ENCODE measurements at places on chromosomes 13 and 19.
A peak's percentile ranks its signal among the peaks of the same experiment; 100 is the strongest.

- peak; percentile 92 for DNase-seq
Measured at GRCh38 chr13:45695198-45695730, 6.9 kb upstream of the CBY2 start.

GRCh38 chr19:18014197-18014596, 6.2 kb downstream of the ARRDC2 start:
- no peak for DNase-seq

DNA sequence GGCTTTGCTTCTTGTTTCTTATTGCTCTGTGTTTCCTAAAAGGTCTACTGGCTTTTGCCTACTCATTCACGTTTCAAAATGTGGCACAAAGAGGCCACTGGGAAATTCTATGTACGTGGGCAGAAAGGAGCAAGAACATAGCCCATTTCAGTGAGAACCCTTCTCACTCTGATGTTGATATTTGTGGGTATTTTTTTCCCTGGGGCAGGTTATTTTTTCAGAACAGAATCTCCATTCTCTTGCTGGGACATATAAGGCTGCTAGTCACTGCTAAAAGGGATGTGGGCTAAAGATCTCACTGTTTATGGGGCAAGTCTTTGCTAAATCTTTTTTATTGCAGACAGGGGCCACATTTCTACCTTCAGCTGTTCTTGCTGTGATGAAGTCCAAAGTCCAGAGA, 27.1 kb downstream of the EDNRB start:
- peak; percentile 57 for DNase-seq

- DNase-seq = no peak
Measured at GRCh38 chr13:108332791-108333190, 63.3 kb downstream of the TNFSF13B start.

DNA sequence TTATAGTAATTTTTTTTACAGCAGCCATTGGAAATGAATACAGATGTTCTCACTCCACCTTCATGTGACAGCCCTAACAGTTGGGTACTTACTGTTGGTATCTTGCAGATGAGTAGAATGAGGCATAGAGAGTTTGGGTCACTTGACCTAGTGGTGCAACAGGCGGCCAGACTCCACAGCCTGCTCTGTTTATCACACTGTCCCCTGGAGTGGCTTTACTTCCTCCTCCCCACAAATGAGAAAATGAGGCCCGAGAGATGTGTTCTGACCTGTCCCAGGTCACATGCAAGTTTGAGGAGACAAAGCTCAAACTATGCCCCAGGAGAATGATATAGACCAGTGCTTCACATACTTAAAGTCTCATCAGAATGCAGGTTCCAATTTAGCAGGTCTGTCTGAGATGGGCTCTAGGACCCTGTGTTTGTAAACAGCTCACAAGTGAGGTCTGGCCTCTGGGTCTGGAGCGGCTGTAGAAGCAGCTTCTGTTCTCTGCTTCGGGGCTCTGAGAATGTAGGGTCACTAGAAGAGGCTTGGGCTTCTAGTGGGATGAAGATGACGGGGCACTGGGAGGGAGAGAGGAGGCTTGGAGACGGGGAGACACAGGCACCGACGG, 37.4 kb upstream of the RCBTB2 start:
- peak; percentile 81 for DNase-seq

DNA sequence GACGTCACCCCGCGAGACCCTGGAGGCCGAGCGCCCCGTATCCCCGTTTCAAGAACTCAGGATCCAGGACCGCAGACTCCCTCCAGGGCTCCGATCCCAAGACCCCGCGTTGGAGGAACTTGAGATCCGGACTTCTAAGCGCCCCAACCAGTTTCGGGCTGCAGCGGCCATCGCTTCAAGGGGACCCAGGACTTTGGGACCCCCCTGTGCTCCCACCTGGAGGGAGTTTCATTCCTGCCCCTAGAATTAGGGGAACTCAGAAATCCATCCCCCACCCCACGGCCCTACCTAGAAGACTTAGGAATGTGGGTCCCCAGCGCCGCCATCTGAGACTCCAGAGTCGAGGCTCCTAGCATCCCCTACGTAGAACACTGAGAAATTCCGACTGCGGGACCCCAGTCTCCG, 400 bp downstream of the PLEKHG2 start:
- no peak for DNase-seq

- DNase-seq = no peak
Measured at GRCh38 chr13:90032841-90033493, 1314.5 kb upstream of the MIR17HG start.

- peak; percentile 58 for DNase-seq
Measured at GRCh38 chr13:97004096-97004876, 10.0 kb upstream of the OXGR1 start.

- DNase-seq = peak; percentile 33
Measured at GRCh38 chr19:44142059-44142433, 692 bp downstream of the ZNF234 start.

DNA sequence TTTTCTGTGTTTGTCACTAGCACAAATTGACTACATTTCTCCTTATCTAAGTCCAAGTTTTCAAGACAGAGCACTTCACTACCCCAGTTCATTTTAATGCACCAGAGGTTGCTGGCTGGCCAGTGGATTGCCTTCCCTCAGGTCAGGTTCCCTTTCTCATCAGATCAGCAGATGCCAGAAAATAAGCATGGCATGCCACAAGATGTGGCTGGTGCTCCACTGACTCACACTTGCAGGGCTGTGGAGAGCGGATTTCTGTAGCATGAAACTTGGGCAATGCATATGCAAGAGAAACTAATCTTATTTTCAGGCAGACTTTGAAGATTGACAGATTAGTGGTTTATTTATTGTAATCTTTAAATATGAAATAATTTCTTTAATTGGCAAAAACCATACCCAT, 79.5 kb downstream of the RUBCNL start:
- DNase-seq = peak; percentile 80

DNA sequence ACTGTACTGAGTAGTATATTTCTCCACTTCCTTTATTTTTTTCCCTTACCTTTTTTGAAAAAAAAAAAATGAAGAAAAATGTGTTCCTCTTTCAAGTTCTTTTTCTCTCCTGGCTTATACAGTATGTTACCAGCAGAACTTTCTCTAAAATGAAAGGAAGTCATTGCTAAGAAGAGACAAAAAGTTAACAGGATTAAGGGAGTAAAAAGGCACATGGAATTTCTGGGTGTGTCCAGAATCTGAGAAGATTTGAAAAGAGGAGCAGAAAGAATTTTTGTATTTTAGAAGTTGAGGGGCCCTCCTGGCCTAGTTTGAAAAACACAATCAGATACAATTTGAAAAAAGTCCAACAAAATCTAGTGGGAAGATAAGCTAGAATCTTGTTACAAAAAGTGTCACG, 21.0 kb upstream of the TRIM13 start:
- DNase-seq = no peak

DNA sequence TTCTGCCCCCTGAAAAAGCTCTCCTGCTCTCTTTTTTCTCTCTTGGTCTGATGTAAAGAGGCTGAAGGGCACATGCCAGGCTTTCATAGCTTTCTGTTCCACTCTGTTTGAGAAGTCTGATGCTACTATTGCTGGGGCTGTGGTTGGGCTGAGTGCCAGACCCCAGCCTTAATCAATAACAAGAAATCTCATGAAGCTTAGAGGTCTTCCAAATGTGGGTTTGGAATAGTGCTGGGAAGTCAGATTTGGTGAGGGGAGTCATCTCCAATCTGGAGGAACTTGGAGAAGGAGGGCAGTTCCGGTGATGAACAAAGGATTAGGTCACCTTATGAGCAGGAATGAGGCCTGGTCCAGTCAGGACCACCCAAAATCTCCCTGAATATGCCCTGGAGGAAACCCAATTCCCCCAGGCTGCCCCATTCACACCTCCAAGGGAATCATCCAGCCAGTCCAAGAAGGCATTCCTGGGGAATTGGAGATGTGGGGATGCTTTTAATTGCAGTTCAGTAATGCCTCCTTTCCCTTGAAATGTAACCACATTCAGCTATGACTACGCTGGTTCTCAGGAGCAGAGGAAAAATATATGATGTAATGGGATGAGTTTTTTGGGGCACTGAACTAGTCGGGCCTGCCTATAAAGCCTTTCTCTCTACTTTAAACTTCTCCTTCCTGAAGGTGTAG, 102.0 kb downstream of the STARD13 start:
- DNase-seq = no peak

GRCh38 chr19:13350759-13351158, 155.5 kb downstream of the CACNA1A start:
- no peak for DNase-seq

DNA sequence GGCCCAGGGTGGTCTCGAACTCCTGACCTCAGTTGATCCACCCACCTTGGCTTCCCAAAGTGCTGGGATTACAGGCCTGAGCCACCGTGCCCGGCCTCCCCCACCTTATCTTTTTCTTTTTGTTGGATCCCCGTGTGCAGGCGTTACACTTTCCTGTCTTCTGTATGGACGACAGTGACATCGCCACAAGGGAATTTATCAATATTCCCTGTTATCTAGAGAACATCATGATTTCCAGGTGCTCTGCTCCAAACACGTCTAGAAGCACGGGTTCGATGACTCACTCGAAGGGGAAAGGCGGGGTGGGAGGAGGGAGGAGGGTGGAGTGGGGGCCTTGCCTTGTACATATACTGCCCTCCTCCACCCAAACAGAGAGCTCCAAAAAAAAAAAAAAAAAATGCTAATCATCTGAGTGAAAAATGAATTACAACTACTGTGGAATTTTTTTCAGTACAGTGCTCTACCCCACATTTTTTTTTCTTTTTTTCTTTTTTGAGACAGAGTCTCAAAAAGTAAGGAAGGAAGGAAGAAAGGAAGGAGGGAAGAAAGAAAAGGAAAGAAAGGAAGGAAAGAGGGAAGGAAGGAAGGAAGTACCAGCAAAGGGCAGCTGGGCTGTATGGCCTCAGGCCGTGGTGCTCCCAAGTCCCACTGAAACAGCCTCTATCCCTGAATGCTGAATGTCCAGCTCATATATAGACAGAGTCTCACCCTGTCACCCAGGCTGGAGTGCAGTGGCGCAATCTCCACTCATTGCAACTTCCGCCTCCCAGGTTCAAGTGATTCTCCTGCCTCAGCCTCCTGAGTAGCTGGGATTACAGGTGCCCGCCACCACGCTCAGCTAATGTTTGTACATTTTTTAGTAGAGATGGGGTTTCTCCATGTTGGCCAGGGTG, 36.8 kb downstream of the INSR start:
- no peak for DNase-seq

- DNase-seq = peak; percentile 51
Measured at GRCh38 chr13:31950111-31950815, 81.3 kb upstream of the FRY start.

DNA sequence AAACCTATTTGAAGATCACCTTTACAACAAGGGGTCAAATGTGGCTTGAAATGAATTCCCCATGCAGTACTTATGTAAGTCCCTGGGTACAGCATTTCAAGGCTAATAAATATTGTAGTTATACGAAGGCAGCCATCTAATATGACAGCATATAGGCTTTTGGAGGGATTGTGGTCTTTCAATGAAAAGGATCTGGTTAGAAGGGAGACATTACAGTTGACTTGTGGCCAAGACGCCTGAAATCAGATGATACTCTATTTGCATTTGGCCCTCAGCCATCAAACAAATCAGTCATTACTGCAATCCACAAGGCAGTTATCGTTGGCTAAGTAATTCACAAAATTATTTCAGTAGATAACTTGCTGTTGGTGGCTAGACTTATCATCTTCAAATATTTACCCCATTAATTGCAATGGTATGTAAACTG, 242.7 kb downstream of the DCLK1 start:
- DNase-seq = no peak

GRCh38 chr19:31331536-31331935, 17.7 kb downstream of the TSHZ3 start:
- DNase-seq = peak; percentile 22

DNA sequence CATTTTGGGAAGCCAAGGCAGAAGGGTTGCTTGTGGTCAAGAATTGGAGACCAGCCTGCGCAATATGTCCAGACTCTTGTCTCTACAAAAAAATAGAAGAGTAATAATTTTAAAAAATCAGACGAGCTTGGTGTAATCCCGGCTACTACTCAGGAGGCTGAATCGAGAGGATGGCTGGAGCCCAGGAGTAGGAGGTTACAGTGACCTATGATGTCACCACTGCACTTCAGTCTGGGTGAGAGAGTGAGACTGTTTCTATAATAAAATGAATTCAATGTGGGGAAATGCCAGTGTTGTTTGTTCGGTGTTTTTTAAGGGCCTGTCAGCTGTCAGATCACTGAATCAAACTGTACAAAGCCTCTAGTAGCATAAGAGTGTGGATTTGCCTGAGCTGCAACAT, 1.2 kb upstream of the FBXL3 start:
- DNase-seq = peak; percentile 68

GRCh38 chr19:3606690-3607289, at the start of gene TBXA2R:
Gene TBXA2R (minus strand): TSS chr19:3606875. CDS start chr19:3600634, 6,241 bp downstream.
- peak; percentile 59 for DNase-seq

DNA sequence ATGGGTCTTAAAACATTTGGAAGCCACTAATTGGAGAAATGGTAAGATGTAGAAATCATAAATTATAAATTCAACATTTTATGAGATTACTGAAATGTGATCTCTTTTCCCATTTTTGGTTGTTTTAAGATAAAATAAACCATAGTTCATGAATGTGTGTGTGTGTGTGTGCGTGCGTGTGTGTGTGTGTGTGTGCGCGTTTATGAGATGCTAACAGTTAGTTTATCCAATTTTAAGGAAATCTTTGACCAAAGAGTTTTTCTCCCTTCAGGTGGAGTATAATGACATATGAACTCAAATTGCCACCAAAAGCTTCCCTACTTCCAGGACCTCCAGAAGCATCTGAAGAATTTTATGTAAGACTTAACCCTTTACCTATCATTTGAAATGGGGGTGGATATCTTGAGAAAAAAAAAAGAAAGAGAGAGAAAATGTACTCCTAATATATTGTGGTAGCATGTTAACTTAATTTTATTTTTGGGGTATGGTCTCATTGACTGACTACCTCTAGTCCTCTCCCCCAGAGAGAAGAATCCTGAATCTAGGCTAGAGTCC, 98.1 kb upstream of the AKAP11 start:
- no peak for DNase-seq

DNA sequence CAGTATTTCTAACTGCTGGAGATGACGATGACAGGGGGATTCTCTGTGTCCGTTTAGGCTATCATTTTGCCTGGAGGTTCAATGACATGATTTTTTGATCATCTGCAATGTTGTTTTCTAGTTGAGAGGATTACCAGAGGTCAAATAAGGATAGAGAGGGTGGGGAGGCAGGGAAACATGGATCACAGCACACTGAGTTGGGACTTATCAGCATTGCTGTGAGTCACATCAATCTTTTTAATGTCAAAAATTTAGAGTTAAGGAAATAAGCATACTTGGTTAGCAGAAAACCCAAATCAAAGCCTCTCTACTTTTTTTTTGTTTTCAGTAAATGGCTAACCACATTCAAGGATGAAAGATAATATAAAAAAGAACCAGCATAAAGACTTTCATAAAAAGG, 43.0 kb upstream of the CSNK1A1L start:
- DNase-seq = no peak
